ENCODE measurements at places on chromosomes 2 and 18.
A peak's percentile ranks its signal among the peaks of the same experiment; 100 is the strongest.

DNA sequence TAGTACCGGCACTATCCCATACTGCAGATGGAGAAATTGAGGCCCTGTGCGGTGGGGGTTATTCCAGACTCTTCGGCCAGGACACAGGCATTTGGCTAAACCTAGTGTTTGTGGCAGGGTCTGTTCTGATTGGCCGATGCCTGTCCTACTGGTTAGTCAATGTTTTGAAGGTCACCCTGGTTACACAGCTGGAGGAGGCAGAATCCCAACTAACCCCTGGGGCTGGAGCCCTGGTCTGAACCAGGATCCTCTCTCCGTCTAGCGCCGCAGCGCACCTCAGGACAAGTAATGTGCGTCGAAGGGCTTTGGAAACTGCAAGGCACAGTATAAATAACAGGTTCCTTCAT is 19.4 kb downstream of the TEX44 start:
- no peak for DNase-seq

DNA sequence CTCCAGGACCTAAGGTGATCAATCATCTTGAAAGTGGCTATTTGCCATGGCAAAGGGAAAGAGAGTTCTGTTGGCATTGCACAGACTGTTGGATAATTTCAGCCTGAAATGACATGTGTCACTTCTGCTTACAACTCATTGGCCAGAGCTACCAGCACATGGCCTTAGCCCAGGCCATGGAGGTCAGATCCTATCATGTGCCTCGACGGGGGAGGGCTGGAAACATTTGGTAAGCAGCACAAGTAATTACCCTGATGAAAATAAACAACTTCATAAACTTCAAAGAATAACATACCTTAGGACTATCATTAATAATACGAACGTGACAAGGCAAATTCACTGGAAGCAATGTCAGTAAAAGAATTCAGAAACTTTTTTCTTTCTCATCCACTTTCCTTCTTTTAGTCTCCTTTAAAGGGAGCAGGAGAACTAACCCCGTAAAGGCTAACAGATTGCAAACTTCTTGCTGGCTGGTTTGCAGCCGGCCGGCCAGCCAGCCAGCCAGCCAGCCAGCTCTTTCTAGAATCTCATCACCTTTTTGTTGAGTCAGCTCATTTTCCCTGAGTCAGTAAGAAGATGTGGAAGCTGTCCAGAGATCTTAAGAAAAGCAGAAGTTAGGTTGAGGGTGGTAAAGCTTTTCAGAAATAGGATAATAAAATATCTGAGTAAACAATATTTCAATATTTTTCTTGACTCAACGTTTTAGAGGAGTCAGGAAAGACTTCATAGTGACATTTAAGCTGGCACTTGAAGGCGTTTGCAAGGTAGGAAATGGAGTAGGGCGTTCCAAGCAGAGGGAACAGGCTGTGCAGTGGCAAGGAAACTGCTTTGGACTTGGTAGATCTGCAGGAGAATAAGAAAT is 31.9 kb downstream of the CNRIP1 start:
- peak; percentile 81 for DNase-seq

GRCh38 chr2:159064446-159065301 is 96.2 kb downstream of the TANC1 start:
- DNase-seq, result no peak

DNA sequence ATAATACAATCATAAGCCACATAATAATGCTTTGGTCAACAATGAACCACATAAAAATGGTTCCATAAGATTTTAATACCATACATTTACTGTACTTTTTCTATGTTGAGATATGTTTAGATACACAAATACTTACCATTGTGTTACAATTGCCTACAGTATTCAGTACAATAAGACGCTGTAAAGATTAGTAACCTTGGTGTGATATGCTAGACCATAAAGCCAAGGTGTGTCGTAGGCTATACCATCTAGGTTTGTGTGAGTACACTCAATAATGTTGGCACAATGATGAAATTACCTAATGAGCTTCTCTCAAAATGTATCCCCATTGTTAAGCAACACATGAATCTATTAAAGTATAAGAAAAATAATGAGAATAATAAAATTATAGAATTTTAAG is 662.3 kb downstream of the SATB2 start:
- DNase-seq, result no peak

DNA sequence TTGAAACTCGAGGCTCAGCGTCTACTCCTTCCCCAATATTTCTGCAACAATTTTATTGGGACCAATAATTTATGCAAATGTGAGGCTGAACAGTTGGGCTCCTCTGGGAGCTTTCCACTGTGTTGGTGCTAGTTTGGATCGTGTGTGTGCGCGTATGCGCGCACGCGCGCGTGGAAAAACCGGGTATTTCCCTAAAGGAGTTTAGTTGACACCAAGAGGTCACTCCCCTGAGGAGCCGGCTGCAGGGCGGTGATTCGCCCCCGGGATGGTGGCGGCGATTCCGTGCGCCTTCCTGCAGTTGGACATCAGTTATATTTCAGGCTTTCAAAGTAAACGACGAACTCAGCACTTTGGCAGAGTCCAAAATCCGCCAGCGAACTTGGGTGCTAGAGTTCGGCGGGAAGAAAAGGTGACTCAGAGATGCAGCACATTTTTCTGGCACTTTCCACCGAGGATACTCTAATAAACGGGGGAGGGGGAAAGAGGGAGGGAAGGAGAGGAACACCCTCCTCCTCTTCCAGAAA is 186.5 kb upstream of the FANCL start:
- DNase-seq, result peak; percentile 44

GRCh38 chr18:75036917-75037688 is 171.8 kb downstream of the PTGR3 start:
- DNase-seq, result no peak

- DNase-seq, result no peak
Measured at GRCh38 chr2:231270221-231271114, 72.0 kb downstream of the ARMC9 start.

DNA sequence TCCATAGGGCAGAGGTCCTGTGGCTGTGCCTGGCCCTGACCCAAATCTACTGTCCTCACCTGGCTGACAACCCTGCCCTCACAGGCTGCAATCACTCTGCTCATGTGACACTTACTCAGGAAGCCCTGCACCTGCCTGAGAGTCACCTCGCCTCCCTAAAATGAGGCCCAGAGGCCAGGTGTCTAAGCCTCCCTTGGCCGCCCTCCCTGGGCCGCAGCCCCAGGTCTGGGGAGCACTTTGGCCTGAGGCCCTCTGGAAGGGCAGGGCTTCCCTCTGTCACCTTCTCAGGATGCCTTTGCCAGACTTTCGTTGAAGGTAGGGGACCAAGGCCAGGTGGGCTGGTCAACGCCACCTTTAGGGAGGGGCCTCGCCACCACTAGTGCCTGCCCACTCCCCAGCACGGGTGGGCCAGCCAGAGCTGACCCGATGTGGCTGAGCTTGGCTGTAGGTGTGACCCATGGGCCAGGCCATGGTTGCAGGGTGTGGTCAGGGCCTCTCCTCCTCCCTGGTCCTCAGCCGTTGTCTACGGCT is 6.1 kb upstream of the GPC1 start:
- DNase-seq, result no peak

- DNase-seq, result peak; percentile 58
Measured at GRCh38 chr2:40474306-40474705, 22.4 kb upstream of the SLC8A1 start.

GRCh38 chr2:127570282-127571250 is 35.1 kb downstream of the MYO7B start:
- no peak for DNase-seq

DNA sequence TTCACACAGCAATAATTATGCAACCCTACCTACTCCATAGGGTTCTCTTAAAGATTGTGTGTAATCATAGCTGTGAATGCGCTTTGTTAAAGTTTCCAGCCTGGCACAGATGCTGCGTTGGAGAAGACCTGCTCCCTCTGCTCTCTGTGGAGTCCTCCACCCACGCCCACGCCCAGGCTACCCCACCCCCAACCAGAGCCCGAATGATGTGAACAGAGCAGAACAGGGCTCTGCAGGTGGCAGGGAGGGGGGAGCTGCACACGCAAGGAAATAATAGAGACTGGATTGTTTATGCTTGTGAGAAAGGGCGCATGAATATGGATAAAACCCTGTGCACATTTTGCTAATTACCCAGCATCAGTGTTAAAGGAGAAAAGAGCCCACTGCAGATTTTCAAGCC is 447.5 kb downstream of the BCL11A start:
- no peak for DNase-seq

- no peak for DNase-seq
Measured at GRCh38 chr2:7430421-7430868, 513.2 kb downstream of the RNF144A start.

DNA sequence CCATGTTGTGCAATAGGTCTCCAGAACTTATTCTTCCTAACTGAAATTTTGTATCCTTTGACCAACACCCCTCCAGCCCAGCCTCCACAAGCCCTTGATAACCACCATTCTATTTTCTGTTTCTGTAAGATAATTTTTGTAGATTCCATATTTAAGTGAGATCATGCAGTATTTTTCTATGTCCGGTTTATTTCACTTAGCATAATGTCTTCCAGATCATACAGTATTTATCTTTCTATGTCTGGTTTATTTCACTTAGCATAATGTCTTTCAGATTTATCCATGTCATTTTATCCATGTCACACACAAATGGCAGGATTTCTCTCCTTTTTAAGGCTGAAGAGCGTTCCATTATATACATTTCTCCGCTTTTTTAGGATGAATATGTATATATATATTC is 24.4 kb upstream of the ONECUT2 start:
- no peak for DNase-seq

DNA sequence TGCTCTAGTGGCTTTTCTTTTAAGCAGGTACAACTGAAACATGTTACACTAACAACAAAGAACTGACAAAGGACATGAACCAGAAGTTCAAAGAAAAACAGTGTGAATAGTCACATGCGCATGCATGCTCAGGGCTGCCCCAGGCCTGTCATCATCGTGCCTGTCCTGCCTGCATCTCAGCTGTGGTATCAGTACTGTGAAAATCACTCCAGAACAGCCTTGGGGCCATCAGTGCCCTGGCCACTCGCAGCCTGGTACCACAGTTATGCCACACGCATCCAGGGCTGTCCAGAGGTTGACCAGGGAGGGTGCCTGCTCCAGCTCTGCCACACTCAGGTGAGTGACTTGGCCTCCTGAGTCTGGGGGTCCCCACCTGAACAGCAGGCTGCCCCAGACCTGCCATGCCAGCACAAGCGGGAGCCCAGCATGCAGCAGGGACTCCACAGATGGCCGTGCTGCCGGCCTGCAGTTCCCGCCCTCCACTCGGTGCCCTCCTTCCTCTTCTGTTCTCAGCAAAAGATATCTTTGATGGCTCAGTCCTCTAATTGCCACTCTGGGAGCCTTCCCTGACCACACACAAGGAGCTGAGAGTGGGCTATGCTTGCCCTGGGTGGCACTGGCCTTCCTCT is 12.3 kb downstream of the LIMS2 start:
- no peak for DNase-seq

- DNase-seq, result no peak
Measured at GRCh38 chr2:35298493-35298892, 1057.1 kb upstream of the CRIM1 start.

GRCh38 chr2:43267381-43267780 is 41.0 kb upstream of the ZFP36L2 start:
- DNase-seq, result no peak

DNA sequence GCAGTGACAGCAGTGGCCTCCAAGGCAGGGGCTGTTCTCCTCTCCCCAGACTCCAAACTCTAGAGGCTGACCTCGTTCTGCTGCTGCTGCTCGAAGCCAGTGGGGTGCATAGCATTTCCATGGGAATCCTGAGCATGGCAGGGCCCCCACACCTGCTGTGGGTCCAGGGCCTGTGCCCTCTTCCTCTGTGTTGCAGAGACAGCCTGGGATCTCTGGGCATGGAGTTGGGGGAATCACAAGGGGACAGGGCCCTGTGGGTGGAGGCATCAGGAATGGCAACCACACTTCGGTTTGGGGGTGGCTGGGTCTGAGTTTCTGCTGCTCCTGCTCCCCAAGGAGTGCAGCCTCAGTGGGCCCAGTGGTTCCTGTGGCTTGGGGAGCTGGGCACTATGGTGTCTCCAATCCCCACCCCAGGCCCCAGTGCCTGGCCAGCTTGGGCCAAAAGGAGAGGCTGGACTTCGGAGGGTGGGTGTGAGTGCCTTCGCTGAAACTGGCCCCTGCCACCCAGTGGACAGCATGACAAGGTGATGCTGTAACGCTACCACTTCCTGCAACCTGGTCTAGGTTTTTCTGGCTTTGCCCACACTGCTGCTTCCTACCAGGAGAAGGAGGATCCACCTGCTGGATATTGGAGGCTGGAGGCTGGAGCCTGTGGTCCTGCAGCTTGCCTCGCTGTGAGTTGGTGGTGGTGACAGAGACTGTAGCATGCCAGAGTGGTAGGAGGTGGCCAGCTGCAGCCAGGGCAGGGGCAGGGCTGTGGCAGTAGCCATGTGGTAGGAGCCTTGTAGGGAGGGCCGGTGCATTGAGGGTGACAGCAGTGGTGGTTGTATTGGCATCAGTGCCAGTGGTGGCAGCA is 56.6 kb downstream of the SOWAHC start:
- DNase-seq, result no peak

DNA sequence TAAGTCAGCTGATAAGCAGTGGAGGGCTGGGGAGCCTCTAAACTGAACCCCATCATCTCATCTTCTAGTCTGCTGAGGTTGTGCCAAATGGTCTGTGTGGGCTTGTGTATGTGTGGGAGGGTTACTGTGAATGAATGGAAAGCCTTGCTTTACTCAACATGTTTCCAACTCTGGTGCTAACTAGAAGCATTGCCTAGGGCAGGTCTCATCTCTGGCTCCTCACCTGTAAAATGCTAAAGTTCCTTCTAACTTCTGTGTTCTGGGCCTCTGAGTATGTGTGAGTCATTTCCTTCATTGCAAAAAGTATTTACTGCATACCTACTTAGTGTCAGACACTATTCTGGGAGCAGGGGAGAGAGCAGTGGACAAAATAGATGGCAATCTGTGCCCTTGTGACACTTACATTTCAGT is 1.3 kb downstream of the LIPG start:
- peak; percentile 13 for DNase-seq

GRCh38 chr2:205849136-205849535 is 166.8 kb downstream of the NRP2 start:
- no peak for DNase-seq

GRCh38 chr18:65522907-65523306 is 227.9 kb upstream of the CDH7 start:
- no peak for DNase-seq

GRCh38 chr2:174977364-174977763 is 27.8 kb downstream of the CHN1 start:
- no peak for DNase-seq

GRCh38 chr2:75100011-75100800 is 99.1 kb downstream of the TACR1 start:
- no peak for DNase-seq

- DNase-seq, result no peak
Measured at GRCh38 chr2:196747400-196747799, 52.1 kb downstream of the GTF3C3 start.

GRCh38 chr18:27707201-27707600 is 469.7 kb downstream of the CDH2 start:
- DNase-seq, result no peak

- no peak for DNase-seq
Measured at GRCh38 chr18:45284174-45284573, 331.1 kb upstream of the SLC14A2 start.
